ENCODE measurements at places on chromosomes 6 and 20.

DNA sequence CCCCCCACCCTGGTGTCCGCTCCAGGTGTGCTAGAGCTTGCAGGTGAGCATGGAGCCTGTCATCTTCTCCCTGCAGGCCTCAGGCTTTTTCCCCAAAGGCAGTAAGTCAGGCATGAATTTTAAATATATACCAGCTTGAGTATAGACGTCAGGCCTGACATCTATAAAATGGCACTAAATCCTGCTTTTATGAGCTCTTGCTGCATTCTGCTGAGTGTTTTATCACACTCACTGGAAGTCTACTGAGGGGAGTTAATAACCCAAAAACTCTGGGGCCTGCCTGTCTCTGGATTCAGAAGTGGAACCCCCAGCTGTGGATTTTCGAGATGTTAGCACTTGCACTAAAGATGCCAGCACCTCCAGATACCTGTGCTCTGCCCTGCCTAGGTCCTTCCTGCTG lies 133.4 kb upstream of the TOP1 start:
- no peak for DNase-seq

DNA sequence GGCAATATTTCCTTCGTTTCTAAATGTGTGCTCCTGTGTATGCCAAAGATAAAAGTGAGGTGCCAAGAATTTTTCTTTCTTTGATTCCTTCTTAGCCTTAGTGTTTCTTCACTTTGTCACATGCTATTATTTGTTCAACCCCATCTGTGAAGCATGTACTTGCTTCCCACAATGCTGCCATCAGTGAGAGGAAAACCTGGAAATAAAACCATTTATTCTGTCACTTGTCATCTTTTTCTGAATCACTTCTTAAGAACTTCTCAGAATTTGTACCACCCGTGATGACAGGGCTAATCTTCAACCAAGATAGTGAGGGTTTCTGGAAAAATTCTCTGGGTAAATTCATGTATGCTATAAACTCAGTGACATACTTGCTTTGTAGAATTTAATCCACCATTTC lies 450.1 kb downstream of the COL12A1 start:
- DNase-seq, result no peak

GRCh38 chr6:167121335-167121841 lies 1.5 kb upstream of the CCR6 start:
- no peak for DNase-seq

DNA sequence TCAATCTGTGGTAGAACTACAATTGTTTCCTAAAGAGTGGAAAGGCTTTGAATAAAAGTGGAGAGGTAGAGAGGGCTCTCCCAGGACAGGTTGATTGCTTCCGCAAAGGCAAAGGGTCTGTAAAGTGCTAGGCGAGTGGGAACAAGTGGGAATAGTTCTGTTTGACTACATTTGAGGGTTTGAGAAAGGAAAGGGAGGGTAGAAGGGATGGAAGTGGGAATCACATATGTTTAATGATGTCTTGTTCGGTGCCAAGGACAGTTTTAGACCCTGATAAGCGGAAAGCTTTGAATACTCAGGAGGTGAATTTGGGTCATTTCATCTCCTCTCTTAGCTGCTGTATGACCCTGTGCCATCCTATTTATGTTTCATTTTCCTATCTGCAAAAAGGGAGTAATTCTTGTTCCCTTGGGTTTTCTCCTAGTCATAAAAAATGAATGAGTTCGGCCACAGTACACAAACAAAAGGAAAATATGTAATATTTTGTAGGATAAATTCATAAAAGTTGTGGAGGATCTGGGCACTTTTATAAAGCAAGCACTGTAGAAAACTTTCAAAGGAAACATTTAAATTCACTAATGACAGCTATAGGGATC lies 1.7 kb upstream of the PIM1 start:
- DNase-seq, result no peak

DNA sequence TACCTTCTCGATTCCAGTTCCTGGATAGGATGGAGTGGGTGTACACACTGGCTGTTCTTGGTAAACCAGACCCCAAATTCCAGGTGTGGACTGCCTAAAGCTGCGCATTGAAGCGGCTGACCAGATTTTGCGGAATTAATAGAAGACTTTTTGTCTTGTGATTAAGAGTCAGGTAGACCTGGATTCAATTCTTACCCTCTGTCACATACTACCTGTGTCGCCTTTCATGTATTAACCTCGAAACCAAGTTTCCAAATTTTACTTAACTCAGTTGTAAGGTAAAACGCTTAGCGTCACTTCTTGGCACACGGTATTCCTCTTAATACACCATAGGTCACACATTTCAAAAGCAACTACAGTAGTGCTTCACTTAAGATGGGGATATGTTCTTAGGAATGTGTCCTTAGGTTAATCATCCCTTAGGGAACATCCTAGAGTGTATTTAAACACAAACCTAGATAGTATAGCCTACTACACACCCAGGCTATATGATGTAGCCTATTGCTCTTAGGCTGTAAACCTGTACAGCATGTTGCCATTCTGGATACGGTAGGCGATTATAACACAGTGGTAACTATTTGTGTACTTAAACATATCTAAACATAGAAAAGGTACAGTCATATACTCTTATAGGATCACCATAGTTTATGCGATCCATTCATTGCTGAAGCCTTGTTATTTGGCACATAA lies 733 bp upstream of the GOPC start:
- DNase-seq, result no peak

Data from lung microvascular endothelial cell (primary cell).